ENCODE measurements at places on chromosomes 12 and 14.

DNA sequence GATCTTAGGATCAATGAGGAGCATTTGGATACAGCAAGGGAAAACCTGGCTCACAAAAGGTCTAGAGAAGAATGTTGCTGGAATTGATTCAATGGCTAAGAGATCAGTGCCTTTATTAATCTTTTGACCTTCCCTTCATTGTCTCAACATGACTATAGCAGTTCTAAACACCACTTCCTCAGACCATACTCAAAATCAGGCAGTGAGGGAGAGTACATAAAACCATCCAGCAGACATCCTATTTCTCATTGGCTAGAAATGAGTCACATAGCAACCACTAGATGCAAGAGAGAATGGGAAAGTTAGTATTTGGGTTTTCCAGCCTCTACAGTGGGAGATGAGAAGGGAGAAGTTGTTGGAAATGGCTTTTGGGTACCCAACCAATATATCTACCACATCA is 151.4 kb upstream of the NUDT4 start:
- no peak for DNase-seq

DNA sequence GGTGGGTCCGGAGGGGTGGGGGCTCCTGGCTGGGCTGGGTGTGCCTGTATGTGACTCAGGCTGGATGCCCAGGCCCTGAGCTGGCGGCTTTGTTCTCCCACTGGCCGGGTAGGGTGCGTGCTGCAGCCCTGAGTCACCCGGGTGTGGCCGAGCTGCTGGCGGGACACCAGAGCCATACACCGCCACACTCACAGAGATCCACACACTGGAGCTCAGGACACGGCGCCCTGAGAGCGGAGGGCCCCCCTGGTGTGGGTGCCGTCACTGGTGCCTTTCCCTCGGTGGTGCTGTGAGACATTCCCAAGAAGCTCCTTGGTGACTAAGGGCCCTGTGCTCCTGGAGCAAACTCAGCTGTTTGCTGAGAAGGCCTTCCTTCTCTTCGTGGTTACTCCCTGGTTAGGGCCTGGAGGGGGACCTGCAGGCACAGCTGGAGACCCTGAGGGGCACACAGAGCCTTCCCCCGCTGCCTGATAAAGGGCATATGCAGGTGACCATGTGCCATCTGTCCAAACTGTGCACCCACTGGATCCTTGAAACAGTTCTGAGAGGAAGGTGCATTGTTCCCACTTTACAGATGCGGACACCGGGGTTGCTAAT is 44.3 kb downstream of the KRT80 start:
- no peak for DNase-seq

- DNase-seq: no peak
These were observed 1.5 kb upstream of the HOTAIR start for GRCh38 chr12:53976172-53976822.

GRCh38 chr12:6843118-6843902 is 2.6 kb downstream of the GNB3 start:
- DNase-seq: no peak
